Activated CD8-positive, alpha-beta T cell treated with anti-CD3 and anti-CD28 coated beads, Interleukin-2, amount 10 ng/mL, durations not matched to agents 7 days and 5 days (primary cell): ENCODE measurements at places on chromosomes 1 and 21. TPM values are rescaled to one million over a fixed set of nuclear protein-coding genes. Genes with fewer than 3 reads are reported as not detected.

GRCh38 chr1:223248770-223249140 is 105.7 kb upstream of the TLR5 start:
- DNase-seq: peak; percentile 54

DNA sequence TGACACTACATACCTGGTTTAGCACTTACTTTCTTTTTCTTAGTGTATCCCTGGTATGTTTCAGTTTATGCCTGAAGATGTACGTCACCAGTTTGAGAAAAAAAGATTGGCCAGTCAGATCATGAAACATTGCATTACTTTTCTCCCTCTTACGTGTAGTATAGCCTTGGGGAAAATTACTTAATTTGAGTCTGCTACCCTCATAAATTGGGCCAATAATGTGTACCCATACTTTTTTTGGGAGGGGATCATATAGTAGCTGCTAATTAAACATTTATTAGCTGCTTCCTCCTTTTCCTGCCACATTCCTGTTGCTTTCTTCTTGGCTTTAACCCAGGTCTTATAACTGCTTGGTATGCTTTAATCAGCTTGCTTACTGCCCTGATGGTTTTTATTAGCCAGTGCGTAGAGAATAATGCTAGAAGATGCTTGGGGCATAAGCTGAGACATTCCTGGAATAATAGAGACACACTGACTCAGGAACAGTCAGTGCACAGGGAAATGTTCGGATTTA is 32.1 kb downstream of the RABGAP1L start:
- DNase-seq: no peak

Gene HORMAD1
- not detected for total RNA-seq

GRCh38 chr1:214638459-214638807 is 35.4 kb downstream of the CENPF start:
- DNase-seq: no peak

GRCh38 chr1:933603-933940 is 9.8 kb downstream of the SAMD11 start:
- DNase-seq: no peak

DNA sequence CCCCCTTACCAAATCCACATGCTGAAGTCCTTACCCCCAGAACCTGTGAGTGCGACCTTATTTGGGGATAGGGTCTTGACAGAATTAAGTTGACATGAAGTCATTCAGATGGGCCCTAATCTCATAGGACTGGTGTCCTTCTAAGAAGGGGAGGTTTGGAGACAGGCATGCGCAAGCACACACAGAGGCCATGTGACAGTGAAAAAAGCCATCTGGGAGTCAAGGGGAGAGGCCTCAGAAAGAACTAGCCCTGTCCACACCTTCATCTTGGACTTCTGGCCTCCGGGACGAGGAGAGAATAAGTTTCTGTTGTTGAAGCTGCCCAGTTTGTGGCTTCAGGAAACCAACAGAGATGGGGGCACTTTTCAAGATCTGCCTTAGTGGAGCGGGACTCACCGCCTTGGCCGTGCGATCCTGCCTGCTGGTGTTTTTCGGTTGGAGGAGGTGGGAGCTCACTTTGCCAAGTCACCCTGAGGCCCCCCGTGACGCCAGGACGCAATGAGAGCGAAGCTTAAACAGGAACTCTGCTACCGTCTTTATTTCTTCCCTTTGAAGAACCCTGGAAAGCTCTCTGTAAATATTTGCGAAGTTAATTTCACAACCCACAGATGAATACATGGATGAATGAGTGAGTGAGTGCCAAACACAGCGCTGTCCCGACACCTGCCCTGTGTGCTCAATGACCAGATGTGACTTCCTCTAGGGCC is 42.5 kb upstream of the C1orf174 start:
- DNase-seq: no peak

DNA sequence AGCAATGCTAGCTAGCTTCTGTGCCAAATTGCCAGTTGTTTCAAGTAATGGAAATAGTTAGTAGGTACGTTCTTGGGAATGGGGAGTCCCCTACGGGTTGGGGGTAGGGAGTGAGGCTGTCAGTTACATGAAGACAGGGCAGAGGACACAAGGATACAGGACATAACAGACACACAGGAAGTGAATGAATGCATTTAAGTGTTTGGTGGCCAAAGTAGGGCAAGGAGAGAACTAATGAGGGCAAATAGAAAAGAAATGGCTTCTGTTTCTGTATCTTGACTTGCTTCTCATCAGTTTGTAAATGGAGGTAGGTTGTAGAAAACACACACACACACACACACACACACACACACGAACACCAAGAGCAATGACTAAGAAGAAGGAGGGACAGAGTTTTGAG is 142.2 kb downstream of the S1PR1 start:
- no peak for DNase-seq

DNA sequence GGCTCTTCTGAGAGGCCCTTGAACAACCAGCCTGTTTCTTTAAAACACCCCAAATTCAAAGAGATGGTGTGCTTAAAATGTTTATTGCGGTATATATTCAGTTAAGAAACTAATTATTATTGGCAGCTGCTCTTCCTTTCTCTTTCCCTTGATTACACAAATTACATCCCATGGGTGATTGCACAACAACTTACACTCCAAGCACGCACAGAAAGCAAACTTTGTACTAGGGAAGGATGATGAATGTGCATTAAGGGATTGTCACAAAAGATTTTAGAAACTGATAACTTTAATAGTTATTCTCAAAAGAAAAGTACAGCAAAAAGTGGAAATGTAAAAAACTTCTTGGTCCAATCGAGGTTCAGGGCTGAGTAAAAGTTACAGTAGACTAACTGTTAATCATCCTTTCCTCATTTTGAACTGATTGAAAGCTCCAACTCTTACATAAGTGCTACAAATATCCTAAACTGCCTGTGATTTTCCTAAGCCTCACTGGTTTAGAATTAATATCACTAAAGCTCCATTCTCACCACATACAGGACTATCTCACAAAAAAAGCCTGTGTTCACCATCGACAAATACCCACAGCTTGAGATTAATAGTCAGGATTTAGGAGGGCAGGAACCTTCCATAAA is 153.4 kb downstream of the TTLL7 start:
- DNase-seq: no peak

DNA sequence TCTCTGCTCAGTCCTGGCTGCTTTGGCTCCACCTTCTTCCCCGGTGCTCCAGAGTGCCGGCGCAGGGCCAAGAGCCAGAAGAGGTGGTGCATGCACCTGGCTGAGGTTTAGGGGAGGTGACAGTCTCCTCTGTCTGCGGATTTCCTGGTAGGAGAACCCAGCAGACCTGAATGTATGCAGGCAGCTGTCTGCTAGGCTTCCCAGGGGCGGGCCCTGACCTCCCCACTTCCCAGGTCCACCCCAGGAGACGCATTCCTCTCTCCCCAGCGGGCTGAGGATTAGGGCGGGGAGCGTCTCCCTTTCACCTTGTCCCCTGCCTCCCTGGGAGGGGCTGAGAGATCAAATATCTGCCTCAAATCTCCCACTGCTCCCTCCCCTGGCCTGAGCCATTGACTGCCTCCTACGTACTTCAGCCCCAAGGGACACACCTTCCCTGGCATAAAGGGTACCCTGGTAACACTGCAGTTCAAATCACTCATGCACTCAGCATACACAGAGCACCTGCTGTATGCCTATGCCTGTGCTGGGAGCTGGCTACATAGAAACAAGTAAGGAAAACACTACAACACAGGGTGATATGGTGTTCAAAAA is 27.5 kb downstream of the DMBX1 start:
- DNase-seq: no peak

GRCh38 chr1:246275036-246275435 is 232.0 kb downstream of the SMYD3 start:
- DNase-seq: no peak

DNA sequence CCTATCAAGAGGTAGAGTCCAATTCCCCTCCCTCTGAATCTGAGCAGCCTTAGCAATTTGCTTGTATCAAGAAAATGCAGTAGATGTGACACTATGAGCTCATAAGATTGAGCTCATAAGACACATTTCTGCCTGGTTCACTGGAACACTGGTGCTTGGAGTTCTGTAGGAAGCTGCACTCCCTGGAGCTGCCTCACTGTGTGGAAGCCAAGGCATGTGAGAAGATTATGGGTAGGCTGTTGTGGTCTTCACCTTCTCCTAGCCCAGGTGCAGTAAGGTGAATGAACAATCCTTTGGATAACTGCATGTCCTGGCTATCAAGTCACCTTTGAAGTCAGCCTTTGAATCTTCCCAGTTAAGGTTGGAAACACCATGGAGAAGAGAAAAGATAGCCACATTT is 67.3 kb downstream of the PLPPR5 start:
- DNase-seq: no peak

- no peak for DNase-seq
These were observed 81.1 kb upstream of the SPATA6 start for GRCh38 chr1:48552903-48553606.

- no peak for DNase-seq
These were observed 3.4 kb downstream of the NEK7 start for GRCh38 chr1:198160222-198160621.

GRCh38 chr1:173353350-173353749 is 123.8 kb upstream of the PRDX6 start:
- DNase-seq: no peak

Gene SYNC
- not detected for total RNA-seq

Gene OR4F16
- not detected for total RNA-seq

DNA sequence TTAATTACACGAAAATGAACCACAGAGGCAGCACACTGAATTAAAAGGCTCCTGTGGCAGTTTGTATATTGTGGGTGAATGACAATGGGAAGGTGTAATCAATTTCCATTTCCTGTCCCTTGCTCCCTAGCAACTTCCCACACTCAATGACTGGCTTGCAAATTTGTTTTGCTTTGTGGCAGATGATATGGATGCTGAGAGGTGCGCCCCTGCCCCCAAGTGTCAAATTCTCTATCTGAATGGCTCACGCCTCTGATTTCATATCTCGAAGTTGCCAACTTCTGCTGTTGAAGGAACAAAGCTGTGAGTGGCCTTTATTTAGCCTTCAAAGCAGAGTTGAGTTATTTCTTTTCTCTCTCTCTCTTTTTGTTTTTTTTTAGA is 86.0 kb downstream of the FOXD2 start:
- no peak for DNase-seq

GRCh38 chr1:844472-845026 is 79.2 kb upstream of the SAMD11 start:
- DNase-seq: peak; percentile 67

DNA sequence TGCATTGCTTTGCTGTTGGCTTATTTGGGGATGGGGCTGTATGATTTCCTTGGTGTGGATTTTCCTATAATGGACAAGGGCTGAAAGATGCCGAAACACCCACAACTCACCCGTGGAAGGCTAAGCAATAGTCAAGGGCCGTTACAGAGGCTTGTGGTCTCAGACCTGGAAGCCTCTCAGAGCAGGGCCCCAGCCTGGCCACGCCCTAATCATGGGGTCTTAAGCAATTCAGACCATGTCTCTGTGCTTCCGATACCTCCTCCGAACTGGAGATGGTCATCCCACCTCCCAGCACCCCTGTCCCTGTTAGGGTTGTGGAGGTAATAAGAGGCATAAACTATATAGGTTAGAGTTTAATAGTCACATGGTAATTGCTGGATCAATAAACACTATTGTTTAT is 3.4 kb downstream of the ABCG1 start:
- no peak for DNase-seq

Gene ADAMTSL4
- total RNA-seq: not detected

Gene KCNN3
- not detected for total RNA-seq

DNA sequence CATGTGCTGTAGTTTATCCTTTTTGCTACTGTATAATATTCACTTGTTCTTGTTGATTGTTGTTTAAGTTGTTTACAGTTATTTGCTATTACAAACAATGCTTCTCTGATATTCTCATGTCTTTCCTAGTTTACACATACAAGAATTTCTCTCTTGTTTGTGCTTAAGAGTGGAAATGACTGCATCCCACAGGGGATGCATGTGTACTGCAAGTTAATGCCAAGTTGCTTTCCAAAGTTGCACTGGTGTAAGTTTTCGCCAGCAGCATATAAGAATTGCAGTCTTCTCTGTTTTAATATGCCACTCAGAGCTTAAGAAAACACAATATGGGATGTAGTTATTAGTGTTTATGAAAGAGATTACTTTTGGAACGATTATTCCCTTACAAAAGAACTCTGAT is 97.7 kb downstream of the NEK7 start:
- DNase-seq: no peak

Gene PRRX1
- not detected for total RNA-seq

GRCh38 chr1:183956559-183957188 is 80.9 kb downstream of the COLGALT2 start:
- peak; percentile 76 for DNase-seq
